ENCODE measurements at places on chromosomes 13 and 19. TPM values are rescaled to one million over a fixed set of nuclear protein-coding genes. Genes with fewer than 3 reads are reported as not detected.
A peak's percentile ranks its signal among the peaks of the same experiment; 100 is the strongest.

GRCh38 chr13:19998960-19999359 lies 40.4 kb downstream of the ZMYM2 start:
- H3K27me3 ChIP-seq = no peaks in the 10 kb centered on the region
- DNase-seq = no peak
- peaks cover 41% of the 10 kb centered on the region for H3K36me3 ChIP-seq
- no peaks in the 10 kb centered on the region for H3K4me1 ChIP-seq

DNA sequence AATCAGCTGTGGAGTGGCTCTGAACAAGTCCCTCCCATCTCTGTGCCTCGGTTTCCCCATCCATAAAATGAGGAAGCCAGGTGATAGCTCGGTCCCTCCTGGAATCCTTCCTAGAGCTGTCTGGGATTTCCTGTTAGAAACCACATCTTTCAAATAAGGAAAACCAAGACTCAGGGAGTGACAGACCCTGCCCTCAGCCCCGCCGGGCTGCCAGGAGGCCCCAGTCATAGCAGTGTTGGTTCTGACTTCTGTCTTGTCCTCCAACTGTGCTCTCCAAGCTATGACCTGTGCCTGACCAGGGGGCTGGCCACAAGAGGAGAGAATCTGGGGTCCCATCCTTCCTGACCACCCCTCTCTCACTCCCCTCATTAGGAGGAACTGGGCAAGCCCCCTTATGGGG lies 1.1 kb upstream of the SHD start:
- no peak overlapping the region for H3K27ac ChIP-seq
- H3K36me3 ChIP-seq = no peaks in the 10 kb centered on the region
- no peak for DNase-seq

DNA sequence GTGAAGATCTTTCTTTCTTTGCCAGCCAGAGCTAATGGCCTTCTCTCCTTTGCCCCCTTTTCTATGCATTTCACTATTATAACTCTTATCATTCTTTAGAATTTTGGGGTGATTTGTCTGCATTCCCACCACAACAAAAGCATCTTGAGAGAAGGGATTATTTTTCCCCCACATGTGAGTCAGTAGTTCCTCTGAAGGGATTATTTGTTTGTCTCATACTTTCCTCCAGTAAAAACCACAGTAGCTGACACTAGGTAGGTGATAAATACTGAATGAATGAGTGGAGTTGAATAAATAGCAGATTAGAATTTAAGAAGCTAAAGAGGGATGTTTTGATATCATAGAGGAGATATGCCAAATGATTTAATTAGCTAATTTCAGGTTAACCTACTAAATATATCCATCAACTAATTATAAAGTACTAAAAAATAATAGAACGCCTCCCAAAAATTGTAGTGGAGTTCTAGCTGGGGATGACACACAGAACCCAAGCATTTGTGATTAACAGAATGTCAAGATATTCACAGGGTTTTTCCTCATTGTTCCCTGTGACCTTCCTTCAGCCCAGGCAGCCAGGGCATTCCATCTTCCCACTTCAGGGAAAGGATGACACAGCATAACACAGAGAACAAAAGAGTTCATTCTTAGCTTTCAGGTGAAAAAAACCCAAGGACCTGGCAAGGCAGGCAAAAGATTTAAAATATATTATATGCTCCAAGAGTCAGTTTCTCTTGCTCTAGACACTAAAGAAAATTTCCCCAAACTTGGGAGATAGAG lies 3.5 kb upstream of the TBC1D4 start:
- peaks cover 10% of the 10 kb centered on the region for H3K4me1 ChIP-seq
- H3K27me3 ChIP-seq = no peaks in the 10 kb centered on the region
- no peak for DNase-seq

GRCh38 chr19:19105365-19106055 lies 32.8 kb downstream of the TMEM161A start:
- H3K36me3 ChIP-seq = no peaks in the 10 kb centered on the region
- H3K27ac ChIP-seq = no peak overlapping the region
- no peaks in the 10 kb centered on the region for H3K27me3 ChIP-seq

GRCh38 chr19:51370230-51370629 lies 1.4 kb upstream of the CLDND2 start:
- no peaks in the 10 kb centered on the region for H3K36me3 ChIP-seq
- peak; percentile 20 for DNase-seq
- H3K4me1 ChIP-seq = peaks cover 2% of the 10 kb centered on the region
- no peaks in the 10 kb centered on the region for H3K27me3 ChIP-seq
- no peak overlapping the region for H3K27ac ChIP-seq

- no peaks in the 10 kb centered on the region for H3K4me1 ChIP-seq
- H3K4me3 ChIP-seq = no peak overlapping the region
- H3K27me3 ChIP-seq = no peaks in the 10 kb centered on the region
- H3K27ac ChIP-seq = no peak overlapping the region
- peaks cover 1% of the 10 kb centered on the region for H3K36me3 ChIP-seq
- no peak for DNase-seq
Observed at GRCh38 chr13:73082895-73083294, 24.1 kb downstream of the KLF5 start.

COL5A3 gene
- 6.5 TPM for total RNA-seq

TSHZ3 gene
- total RNA-seq = 1.1 TPM

TNFSF13B gene
- 0.80 TPM for total RNA-seq
